Fibroblast of villous mesenchyme (primary cell): ENCODE measurements at places on chromosomes 5 and 9. TPM values are rescaled to one million over a fixed set of nuclear protein-coding genes. Genes with fewer than 3 reads are reported as not detected.

ZDHHC21 gene
- 9.3 and 17.3 TPM in 2 replicates for total RNA-seq

IFNB1 gene
- total RNA-seq, result not detected in 2 replicates

IL13 gene
- not detected in 2 replicates for total RNA-seq

ZFP2 gene
- total RNA-seq, result under 0.01 and 0.86 TPM in 2 replicates

WWC1 gene
- total RNA-seq, result 0.32 and 2.2 TPM in 2 replicates
